ENCODE measurements at places on chromosomes 16 and 17.

- no peak overlapping the region for H3K4me3 ChIP-seq
- no peaks in the 10 kb centered on the region for H3K27me3 ChIP-seq
- H3K36me3 ChIP-seq: no peaks in the 10 kb centered on the region
Observed at GRCh38 chr17:46789610-46790009, 28.9 kb downstream of the WNT3 start.

DNA sequence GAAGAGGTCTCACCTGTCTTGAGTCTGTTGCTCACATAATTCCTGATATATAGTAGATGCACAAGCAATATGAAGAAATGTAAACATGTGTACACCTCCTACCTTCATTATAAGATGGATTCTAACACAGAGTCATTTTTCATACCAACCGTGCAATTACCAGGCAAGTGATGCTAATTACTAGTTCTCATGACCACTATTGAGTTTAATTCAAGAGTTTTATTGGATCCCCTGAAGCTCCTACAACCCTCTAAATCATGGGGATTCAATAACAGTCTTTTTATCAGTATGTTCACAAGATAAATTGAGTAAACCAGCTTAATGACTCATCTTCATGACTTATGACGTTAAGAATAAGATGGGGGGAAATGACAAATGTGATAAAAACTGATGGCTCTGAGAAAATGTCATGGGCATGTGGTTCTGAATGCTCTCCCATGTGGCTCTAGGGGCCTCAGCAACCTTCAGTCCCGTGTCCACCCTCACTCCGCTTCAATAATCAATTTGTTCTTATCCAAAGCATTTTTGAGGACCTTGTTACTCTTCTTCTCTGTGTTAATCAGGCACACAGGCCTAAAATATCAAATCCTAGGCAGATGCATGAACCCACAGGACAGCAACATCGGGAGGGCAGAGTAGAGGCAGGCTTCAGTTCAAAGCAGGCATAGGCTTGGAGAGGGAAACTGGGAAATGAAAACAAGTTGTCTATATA is 42.8 kb downstream of the PRAC1 start:
- no peaks in the 10 kb centered on the region for H3K36me3 ChIP-seq
- no peak for DNase-seq
- no peaks in the 10 kb centered on the region for H3K4me1 ChIP-seq
- H3K4me3 ChIP-seq: no peak overlapping the region
- H3K27me3 ChIP-seq: no peaks in the 10 kb centered on the region
- H3K27ac ChIP-seq: no peak overlapping the region

DNA sequence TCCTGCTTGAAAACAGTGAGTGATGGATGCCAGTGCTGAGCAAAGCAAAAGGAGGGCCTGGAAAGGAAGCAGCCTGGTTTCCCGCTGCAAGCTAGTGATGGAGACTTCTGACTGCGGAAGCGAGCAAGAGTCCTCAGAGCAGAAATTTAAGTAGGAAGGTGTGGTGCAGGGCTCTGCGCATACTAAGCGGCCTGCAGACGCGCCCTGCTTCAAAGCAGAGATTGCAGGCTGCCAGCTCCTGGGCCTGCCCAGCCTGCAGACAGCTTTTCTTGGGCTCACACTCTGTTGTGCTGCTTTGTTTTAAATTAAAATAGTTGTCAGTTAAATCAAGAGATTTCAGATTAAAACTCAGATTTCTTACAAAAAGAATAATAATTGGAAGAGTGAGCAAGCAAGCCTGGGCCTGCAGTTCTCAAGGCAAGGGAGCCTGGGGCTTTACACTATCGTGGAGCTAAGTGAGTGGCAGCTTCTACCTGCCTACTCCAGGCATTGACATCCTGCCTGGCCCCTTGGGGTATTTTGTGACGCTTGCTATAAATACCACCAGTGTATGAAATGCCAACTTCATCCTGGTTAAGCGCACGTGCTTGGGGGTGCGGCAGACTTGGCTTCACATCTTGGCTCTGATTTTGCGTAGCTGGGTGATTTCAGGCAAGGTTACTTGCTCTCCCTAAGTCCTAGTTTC is 237.3 kb downstream of the XYLT1 start:
- no peaks in the 10 kb centered on the region for H3K27me3 ChIP-seq
- no peaks in the 10 kb centered on the region for H3K36me3 ChIP-seq
- no peak for DNase-seq
- H3K27ac ChIP-seq: no peak overlapping the region

GRCh38 chr17:39757176-39757662 is 19.5 kb downstream of the GRB7 start:
- no peaks in the 10 kb centered on the region for H3K36me3 ChIP-seq
- H3K4me1 ChIP-seq: no peaks in the 10 kb centered on the region

DNA sequence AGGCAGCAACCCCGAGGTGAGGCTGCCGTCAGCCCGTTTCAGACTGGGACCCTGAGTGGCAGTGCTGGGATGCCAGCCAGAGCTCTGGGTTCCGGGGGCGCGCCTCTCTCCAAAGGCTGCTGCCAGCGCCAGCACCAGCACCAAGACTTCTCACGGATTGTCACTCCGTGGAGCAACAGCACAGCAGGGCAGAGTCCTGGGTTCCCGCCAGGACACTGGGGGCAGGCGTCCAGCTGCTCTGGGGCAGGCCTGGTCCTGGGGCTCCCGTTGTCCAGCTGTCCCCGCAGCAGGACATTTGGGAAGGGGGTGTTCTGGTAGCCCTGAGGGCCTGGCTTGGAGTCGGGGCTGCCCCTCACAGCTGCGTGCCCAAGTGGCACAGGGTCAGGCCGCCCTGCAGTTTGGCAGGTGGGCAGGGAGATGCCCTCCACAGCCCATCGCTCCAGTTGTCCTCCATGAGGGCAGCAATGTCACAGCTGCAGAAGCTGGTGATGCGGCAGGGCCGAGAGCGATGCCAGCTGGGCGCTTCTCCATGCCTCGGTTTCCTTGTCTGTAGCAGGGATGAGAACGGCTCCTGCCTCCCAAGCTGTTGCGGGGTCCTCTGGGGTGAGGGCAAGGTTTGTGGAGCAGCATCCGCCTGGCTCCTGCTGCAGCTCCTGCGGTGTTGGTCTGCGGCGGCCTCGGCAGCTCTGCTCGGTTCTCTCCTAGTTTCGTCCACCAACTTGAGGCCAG is 137.3 kb upstream of the CIBAR2 start:
- no peak for DNase-seq
- H3K4me1 ChIP-seq: no peaks in the 10 kb centered on the region
- no peaks in the 10 kb centered on the region for H3K27me3 ChIP-seq
- no peak overlapping the region for H3K27ac ChIP-seq

DNA sequence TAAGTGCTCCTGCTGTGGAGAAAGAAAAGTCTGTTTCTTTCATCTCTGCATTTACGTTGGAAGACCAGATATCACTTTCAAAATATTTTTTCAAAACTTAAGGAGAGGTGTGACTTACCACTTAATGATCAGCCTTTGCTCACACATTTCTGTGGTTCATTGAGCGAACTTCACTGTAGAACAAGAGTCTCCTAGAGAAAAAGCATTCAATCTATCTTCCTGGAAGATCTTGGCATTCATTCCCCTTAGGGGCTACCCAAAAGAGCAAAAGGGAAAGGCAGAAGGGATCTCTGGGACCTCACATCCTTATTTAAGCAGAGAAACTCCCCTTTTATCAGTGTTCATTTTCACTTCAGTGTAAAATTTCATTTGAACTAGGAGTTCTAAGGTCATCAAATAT is 61.2 kb downstream of the HS3ST3A1 start:
- no peaks in the 10 kb centered on the region for H3K36me3 ChIP-seq
- H3K4me3 ChIP-seq: no peak overlapping the region
- peaks cover 33% of the 10 kb centered on the region for H3K4me1 ChIP-seq
- DNase-seq: no peak
- no peaks in the 10 kb centered on the region for H3K27me3 ChIP-seq

- no peak overlapping the region for H3K27ac ChIP-seq
- no peaks in the 10 kb centered on the region for H3K27me3 ChIP-seq
- no peak for DNase-seq
- H3K36me3 ChIP-seq: peaks cover 21% of the 10 kb centered on the region
- H3K4me1 ChIP-seq: no peaks in the 10 kb centered on the region
Observed at GRCh38 chr16:71855937-71856662, 10.3 kb downstream of the ATXN1L start.

DNA sequence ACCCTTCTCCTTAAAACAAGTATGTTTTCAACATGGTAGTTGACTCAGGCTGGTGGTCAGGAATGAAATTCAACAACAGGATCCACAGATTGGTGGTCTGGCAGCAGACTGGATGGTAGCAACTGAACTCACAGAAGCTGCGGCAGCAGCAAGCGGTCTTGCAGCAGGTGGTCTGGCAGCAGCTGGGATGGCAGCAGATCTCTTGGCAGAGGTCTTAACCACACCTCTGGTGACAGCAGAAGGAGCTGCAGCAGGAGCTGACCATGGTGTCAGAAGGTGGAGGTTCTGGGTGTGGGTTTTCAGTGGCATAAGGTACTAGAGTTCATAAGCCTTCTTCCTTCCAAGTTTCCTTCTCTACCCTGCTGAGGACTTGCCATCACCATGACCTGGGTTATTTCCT is 2.2 kb upstream of the KRTAP4-1 start:
- no peak overlapping the region for H3K27ac ChIP-seq
- H3K4me3 ChIP-seq: no peak overlapping the region
- no peaks in the 10 kb centered on the region for H3K36me3 ChIP-seq
- H3K27me3 ChIP-seq: no peaks in the 10 kb centered on the region
- no peak for DNase-seq

GRCh38 chr17:6472517-6472916 is 28.3 kb downstream of the PIMREG start:
- no peak for DNase-seq
- no peak overlapping the region for H3K27ac ChIP-seq
- H3K4me3 ChIP-seq: no peak overlapping the region
- no peaks in the 10 kb centered on the region for H3K27me3 ChIP-seq
- H3K4me1 ChIP-seq: peaks cover 10% of the 10 kb centered on the region

GRCh38 chr17:2122641-2123302 is 67.9 kb downstream of the HIC1 start:
- H3K27ac ChIP-seq: no peak overlapping the region
- H3K4me3 ChIP-seq: no peak overlapping the region
- DNase-seq: no peak
- no peaks in the 10 kb centered on the region for H3K36me3 ChIP-seq
- H3K4me1 ChIP-seq: no peaks in the 10 kb centered on the region

GRCh38 chr16:57614944-57615343 is 13.5 kb upstream of the ADGRG1 start:
- H3K4me1 ChIP-seq: peaks cover 28% of the 10 kb centered on the region
- no peak overlapping the region for H3K27ac ChIP-seq
- no peak overlapping the region for H3K4me3 ChIP-seq
- peak; percentile 44 for DNase-seq
- no peaks in the 10 kb centered on the region for H3K27me3 ChIP-seq

- no peak for DNase-seq
- peaks cover 23% of the 10 kb centered on the region for H3K4me1 ChIP-seq
- H3K36me3 ChIP-seq: peaks cover 70% of the 10 kb centered on the region
- no peak overlapping the region for H3K4me3 ChIP-seq
- H3K27ac ChIP-seq: no peak overlapping the region
Observed at GRCh38 chr17:47184681-47185080, 4.4 kb downstream of the CDC27 start.

- no peaks in the 10 kb centered on the region for H3K27me3 ChIP-seq
- no peak overlapping the region for H3K27ac ChIP-seq
- DNase-seq: no peak
- H3K4me1 ChIP-seq: peaks cover 21% of the 10 kb centered on the region
- H3K4me3 ChIP-seq: no peak overlapping the region
Observed at GRCh38 chr16:47851146-47851545, 304.6 kb downstream of the ABCC12 start.

DNA sequence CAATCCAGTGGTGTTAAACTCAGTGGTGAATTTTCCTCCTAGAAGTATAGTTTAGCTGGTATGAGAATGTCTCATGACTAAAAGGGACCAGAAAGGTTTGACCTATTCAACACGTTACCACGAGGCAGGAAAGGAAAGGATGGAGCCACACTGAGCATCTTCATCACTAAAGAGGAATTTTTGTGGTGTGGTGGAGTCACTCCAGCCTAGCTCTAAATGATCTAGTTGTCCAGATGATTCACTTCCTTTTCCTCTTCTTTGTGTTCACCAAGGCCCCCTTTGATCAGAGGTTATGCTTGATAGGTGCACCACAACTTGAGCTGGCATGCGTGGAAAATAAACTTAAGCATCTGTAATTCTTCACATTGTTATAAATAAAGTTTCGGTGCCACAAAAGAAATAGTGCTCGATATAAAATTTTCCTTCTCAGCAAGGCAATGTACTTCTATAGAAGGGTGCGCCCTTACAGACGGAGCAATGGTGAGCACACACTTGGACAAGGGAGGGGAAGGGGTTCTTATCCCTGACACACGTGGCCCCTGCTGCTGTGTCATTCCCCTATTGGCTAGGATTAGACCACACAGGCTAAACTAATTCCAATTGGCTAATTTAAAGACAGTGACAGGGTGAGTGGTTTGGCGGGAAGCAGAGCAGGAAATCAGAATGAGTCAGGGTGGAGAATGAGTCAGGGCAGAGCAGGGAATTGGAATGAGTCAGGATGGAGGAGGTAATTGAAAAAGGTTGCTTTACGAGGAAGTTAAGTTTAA is 254.6 kb downstream of the HS3ST3A1 start:
- no peak overlapping the region for H3K4me3 ChIP-seq
- peak; percentile 84 for DNase-seq
- peak overlapping the region; percentile 100 for H3K27ac ChIP-seq
- no peaks in the 10 kb centered on the region for H3K27me3 ChIP-seq
- H3K36me3 ChIP-seq: no peaks in the 10 kb centered on the region

DNA sequence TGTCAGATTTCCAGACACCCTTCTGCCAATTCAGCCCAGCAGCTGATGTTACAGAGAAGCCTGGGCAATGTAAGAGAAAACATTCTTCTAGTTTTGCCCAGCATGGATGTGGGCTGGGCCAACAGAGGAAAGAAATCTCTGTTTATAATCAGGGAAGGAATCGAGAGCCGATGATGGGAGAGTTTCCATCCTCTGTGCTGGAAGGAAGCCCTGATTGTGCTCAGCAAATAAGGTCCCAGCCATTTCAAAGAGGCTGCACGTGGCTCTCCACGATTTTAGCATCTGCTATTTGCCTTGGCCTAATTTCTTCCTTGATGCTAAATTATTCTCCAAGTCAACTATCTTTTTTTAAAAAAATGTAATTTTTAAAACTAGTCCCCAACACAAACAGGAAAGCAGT is 70.0 kb downstream of the IRX6 start:
- H3K4me1 ChIP-seq: peaks cover 12% of the 10 kb centered on the region
- H3K4me3 ChIP-seq: no peak overlapping the region
- H3K27me3 ChIP-seq: no peaks in the 10 kb centered on the region

DNA sequence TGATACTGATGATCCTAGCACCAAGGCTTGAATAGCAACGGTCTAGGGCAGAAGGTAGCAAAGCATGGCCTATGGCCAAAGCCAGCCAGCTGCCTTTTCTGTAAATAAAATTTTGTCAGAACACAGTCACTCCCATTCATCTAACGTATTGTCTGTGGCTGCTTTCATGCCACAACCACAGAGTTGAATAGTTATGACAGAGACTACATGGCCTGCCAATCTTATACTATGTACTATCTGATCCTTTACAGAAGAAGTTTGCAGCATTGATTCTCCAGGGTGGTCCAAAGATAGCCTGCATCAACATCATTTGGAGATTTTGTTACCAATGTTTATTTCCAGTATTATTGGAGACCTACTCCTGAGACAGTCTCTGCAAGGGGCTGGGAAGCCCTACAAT is 19.9 kb upstream of the MMD start:
- no peaks in the 10 kb centered on the region for H3K36me3 ChIP-seq
- H3K4me3 ChIP-seq: no peak overlapping the region
- H3K27ac ChIP-seq: no peak overlapping the region
- DNase-seq: no peak

GRCh38 chr16:83831456-83831987 is 23.7 kb downstream of the HSBP1 start:
- H3K4me1 ChIP-seq: peaks cover 7% of the 10 kb centered on the region
